T1000 (cell line): ENCODE measurements at places on chromosomes 5 and 9.

DNA sequence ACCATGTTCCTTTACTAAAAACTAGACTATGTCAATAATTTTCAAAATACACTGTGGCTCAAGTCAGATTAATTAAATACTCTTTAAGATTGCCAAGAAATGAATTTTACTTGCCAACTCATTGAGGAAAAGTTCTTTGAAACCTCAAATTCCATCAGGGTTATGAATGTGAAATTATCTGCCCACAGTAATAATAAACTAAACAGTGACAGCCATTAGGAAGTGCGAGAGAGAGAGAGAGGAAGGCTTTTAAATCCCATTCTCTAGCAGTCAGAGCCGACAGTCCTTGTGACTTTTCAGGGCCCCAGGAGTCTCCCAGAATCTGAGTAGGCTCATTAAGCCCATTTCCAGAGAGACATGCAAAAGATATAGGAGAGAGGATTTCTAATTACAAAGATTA, 236.1 kb downstream of the MARCHF11 start:
- DNase-seq = no peak

DNA sequence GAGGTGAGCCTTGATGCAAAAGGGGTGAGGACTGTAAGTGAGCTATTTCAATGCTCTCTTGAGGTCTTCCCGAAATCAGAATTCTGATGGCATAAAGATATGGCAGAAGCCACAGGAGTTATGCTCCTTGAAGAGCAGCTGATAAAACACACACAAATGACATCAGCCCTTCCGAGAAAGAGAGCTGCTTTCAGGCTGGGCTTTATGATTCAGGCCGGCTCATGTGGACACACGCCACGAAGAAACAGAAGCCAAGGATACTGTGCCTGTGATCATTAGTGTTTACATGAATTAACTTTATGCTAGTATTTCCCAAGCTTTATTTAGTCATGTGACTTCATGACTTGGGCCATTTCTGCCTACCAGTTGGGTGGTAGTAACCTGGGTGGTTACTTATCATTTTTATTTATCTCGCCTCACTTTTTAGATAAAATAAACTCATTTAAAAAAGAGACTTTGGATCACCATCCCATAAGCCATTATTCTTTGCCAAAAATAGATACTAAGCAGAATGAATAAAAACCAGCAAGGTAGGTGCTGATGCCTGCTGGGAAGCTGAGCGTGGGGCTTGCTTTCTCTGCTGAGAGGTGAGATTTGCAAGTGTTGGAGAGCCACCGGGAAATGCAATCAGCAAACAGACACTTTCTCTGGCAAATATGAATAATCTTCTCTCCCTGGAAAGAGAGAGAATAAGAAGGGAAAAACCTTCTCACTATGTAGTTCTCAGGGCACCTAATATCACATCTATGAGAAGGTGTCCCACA, 73.0 kb upstream of the SLC25A51 start:
- DNase-seq = no peak

DNA sequence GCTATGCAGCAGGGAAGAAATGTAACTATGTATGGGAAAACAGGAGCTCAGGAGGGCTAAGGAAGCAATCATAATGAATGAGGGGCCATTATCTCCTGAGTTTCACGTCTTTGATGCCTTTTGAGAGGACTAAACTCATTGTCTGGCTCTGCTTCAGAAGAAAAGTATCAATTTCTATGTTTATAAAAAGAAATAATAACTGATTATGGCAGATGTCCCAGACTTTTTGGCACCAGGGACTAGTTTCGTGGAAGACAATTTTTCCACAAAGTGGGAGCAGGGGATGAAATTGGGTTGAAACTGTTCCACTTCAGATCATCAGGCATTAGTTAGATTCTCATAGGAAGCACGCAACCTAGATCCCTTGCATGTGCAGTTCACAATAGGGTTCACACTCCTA, 8.7 kb upstream of the IL7R start:
- no peak for DNase-seq

DNA sequence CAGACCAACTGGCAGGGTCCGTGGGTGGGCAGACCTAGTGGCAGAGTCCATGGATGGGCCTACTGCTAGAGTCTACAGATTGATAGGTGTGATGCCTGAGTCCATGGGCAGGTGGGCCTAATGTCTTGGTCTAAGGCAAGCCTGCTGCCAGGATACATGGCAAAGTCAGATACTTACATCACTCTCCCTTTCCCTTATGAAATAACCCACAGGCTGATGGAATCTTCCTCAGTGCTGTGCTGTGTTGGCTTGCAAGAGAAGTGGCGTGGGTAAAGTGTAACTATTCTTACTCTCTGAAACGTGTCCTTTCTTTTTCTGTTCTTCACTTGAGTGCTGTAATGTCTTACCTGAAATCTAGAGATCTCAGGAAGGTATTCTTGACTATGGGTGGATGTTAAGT, 67.3 kb upstream of the ADRB2 start:
- no peak for DNase-seq

GRCh38 chr9:108396193-108396592, 459.6 kb downstream of the ACTL7B start:
- DNase-seq = no peak

- no peak for DNase-seq
Observed at GRCh38 chr5:172170251-172170701, 17.7 kb downstream of the STK10 start.

DNA sequence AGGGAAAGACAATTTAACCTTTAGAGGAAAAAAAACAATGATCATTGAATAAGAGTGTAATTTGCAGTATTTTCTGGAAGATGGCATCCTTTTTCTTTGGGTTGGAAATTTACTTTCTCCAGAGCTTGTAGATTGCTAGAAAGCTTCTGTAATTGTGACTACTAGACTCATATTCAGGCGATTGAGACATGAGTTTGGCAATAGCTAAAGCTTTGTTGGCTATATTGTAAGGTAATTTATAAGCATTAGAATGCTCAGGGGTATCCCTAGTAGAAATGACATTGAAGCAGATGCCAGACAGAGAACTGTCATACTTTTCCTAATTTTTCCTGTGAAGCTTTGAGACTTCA, 115.3 kb downstream of the UNC13B start:
- no peak for DNase-seq
